ENCODE measurements at places on chromosomes 2 and 18.

- DNase-seq = no peak
Observed at GRCh38 chr2:235546436-235546835, 52.6 kb downstream of the AGAP1 start.

GRCh38 chr18:59752666-59753065 is 55.4 kb upstream of the CCBE1 start:
- no peak for DNase-seq

- no peak for DNase-seq
Observed at GRCh38 chr18:42157878-42158277, 202.8 kb downstream of the PIK3C3 start.

- no peak for DNase-seq
Observed at GRCh38 chr18:42822711-42823110, 292.8 kb downstream of the RIT2 start.

- no peak for DNase-seq
Observed at GRCh38 chr2:209614690-209615369, 156.8 kb upstream of the UNC80 start.

- no peak for DNase-seq
Observed at GRCh38 chr2:173101687-173102086, 26.0 kb downstream of the MAP3K20 start.

DNA sequence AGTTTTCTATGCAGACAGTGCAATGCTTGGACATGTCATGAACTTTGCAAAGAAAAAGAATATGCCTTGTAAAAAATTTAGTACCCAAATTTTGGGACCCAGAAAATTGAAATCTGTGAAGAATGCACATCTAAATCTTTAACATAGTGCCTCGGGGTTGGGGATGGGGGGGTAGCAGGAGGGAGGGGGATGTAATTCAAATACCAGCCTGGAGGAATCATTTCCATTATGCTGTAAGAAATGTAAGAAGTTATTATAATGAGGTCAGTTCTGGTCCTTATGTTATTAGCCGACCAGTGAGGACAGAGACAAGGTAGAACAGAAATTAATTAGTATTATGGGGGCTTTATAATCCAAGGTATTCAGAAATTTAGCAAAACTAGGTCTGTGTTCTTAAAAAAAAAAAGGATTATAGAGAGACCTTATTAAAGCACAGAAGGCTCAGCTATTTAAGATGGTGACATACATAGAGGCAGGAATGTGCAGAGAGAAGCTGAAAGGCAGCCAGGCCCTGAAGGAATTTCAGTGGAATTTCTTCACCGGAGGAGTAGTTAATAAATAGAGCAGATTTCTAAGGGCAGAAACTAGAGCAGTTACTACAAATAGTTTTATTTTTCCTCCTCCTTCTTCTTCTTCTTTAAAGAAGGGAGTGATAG is 89.0 kb upstream of the RBMS1 start:
- no peak for DNase-seq

DNA sequence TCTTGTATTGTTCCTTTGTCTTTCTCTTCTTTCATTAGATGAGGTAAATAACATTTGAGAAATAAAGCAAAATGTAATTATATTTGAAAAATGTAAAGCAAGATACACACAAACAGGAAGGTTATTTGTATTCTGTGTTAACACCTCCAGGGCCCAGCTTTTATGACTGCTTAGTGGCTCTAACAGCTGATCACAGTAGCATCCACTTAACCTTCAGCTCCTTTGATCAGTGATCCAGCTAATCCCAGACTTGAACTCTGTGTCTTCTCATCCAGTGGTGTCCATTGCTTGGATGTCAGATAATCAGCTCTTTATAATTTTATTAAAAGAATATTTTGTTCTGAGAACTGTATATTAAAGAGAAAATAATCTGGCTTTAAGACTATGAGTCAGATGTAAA is 44.5 kb downstream of the PSMD14 start:
- no peak for DNase-seq

DNA sequence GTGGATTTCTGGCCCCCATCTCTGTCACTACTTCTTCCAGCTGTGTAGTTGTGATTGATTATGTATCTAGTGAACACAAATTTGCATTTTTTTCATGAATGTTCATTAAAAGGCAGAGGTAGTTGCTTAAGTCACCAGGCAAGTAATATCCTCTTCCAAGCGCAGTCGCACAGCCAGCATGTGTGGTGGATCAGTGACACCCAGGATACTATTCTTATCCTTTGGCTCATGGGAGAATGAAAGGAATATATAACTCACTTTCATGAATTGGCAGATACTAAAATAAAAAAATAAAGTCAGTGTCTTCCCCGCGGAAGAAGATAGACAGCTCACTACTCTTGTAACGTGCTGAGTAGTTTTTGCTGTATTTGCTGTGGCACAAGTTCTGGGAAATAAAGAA is 387.8 kb downstream of the CDH7 start:
- DNase-seq = no peak

DNA sequence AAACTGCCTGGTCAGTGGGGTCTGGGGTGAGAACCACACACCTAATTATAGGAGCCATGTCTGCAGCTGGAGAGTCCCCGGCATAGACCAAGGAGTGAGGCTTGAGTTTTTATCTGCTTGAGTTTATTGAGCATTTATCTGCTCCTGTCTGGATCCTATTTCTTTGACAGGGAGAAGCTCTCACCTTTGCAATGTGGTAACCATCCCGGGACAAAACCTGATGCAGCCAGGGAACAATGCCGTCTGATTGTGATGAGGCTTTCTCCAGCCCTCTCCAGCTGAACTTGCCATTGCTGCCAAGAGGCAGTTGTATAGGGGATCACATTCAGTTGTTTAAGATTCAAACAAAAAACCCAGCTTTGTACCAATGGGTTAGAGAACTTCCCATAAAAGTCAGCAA is 324.4 kb downstream of the TSN start:
- no peak for DNase-seq

DNA sequence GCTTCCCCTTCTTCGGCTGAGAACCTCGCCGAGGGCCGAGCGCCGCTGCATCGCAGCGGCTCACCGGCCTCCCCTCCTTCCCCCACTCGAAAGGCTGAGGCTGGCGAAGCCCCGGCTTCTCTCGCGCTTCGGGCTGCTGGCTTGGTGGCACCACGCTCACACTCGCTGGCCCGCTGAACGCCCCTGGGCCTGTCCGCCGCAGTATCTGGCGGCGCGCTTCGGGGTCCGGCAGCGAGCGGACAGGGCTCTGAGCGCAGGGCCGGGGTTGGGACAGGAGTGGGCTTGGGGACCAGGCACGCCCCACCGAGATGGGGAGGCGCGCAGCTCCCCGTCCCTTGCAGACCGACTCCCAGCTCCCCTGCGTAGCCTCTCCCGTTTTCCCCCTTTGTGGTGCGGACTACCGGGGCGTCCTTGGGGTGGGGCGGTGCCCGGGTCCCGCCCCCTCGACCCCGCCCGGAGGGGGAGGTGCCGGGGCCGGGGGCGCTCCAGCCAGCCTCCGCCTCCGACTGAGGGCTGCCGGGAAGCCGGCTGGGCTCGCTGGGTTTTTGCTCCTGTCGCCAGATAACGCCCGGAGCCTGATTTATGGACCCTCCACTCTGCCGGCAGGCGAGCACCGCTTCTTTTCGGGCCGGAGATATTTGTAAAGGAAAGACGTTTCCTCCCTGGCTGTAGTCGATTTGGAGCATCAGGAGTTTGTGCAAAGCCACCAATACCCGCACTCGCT is 3.8 kb downstream of the GBX2 start:
- DNase-seq = no peak

GRCh38 chr18:51091270-51091669 is 61.3 kb downstream of the SMAD4 start:
- DNase-seq = no peak

GRCh38 chr2:137961602-137962001 is 2.7 kb upstream of the HNMT start:
- no peak for DNase-seq

DNA sequence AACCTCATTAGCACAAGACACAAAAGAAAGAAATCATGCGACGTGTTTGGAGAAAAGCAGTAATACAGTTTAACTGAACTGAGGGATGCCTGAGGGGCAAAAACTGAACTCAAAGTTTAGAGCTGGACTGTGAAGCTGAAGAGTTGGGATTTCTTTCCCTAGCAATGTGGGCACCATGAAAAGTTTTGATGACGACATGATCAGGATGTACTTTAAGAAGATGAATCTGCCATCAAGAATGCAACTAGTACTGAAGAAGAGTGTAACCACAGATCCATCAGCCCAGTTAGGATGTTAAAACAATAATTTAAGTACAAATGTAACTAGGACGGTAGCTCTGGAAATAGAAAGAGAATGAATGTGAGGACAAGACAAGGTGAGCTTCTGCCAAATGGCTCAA is 196.2 kb downstream of the VWC2L start:
- DNase-seq = no peak

DNA sequence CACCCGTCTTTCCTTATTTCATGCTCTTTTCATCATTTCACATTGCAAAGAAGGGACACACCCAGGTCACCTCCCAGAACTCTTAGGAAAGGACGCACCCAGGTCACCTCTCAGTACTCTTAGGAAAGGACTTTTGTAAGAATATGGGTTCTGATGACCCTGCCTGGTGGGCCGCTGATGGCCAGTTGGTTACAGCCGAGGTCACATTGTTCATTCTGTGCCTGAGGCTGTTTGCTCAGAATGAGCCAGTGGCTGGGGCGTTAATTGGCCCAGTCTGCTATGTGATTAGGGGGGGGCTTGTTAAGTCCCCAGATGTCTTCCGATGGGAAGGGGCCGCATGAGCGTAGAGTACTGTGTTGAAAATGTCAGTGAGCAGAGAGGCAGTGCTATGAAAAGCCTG is 9.4 kb downstream of the MLPH start:
- no peak for DNase-seq

DNA sequence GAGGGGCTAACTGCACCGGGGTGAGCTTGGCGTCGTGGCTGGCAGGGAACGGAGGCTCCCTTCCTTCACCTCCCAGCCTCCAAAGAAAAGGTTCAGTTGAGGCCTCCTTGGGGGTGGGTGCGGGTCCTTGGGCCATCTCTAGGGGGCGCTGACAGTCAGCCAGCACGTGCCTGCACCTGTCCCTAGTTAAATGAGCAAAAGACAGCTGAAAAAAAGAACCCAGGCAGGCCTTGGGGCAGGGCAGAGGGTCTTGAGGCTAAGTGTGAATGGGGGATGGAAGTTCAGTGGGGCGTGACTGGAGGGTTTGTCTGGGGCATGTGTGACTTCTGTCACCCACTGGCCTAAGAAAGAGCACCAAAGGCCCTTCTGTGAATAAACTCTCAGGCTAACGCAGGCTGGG is 56.4 kb downstream of the ZFP36L2 start:
- DNase-seq = peak; percentile 56

Data from activated CD4-positive, alpha-beta T cell treated with anti-CD3 and anti-CD28 coated beads for 4 hours (primary cell).